ENCODE measurements at places on chromosomes 6 and 20.

DNA sequence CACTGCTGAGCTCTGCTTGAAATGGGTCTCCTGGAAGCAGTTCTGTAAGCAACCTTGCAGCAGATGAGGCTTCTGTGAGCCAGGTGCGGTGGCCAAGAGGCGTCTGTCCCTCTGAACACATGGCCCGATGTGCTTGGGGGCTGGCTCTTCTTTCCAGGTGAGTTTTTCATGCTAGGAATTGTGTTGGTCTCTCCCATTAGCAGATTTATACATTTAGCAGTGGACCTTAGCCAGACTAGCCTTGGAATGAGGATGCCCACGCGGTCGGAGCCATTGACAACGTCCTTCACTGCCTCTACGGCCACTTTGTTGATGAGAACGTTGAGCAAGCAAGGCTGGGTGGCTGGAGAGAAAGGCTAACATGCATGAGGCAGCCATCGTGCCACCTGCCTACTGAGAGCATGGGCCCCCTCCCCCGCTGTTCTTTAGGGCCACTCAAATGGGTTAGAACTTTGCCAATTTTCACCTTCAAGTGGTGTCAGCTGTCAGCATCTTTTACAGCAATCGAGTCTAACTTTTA, 33.5 kb downstream of the ERMARD start:
- no peak for DNase-seq

- DNase-seq = no peak
These were observed 518.5 kb upstream of the MARCKS start for GRCh38 chr6:113338644-113339043.

DNA sequence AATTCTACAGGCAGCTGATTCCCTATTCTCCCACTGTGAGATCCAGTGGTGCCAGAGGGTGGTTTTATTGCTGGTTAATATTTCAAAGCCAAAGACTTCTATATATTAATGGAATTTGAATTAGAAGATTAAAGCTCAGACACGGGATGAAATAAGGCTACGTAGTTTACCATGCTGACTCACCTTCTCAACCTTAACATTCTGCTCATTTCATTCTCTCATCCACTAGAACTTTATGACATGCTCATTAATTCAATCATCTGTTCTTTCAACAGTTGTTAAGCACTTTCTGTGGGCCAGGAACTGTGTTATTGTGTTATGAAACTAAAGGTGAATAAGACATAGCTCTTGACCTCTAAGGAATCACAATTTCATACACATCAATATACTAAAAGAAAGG, 456.9 kb upstream of the MAP3K7 start:
- DNase-seq = no peak

GRCh38 chr6:89311853-89312531, 3.1 kb downstream of the GABRR2 start:
- no peak for DNase-seq

- no peak for DNase-seq
These were observed 133.9 kb downstream of the BTBD9 start for GRCh38 chr6:38505826-38506225.

DNA sequence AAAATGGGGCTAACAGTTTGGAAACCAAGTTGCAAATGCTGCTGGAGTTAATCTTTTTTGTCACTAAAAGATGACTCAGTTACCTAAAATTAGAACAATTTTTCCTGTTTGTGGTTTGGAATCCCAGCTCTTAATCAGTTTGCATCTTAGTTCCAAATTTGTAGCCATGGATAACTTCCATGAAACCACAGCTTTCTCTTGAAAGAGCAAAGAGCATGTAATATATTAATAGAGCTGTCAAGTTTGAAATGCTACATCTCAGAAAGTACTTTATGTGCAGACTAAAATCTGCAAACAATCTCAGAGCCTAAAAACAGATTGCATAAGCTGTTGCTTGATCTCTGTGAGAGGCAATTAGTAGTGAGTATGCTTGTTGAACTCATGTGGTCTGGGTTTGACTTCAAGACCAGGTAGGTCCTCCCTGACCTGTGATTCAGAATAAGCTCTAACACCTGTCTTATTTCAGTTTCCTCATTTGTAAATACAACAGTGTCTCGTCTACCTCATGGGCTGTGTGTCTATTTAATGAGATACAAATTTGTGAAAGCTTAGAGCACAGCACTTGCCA, 23.5 kb downstream of the DHX35 start:
- no peak for DNase-seq

DNA sequence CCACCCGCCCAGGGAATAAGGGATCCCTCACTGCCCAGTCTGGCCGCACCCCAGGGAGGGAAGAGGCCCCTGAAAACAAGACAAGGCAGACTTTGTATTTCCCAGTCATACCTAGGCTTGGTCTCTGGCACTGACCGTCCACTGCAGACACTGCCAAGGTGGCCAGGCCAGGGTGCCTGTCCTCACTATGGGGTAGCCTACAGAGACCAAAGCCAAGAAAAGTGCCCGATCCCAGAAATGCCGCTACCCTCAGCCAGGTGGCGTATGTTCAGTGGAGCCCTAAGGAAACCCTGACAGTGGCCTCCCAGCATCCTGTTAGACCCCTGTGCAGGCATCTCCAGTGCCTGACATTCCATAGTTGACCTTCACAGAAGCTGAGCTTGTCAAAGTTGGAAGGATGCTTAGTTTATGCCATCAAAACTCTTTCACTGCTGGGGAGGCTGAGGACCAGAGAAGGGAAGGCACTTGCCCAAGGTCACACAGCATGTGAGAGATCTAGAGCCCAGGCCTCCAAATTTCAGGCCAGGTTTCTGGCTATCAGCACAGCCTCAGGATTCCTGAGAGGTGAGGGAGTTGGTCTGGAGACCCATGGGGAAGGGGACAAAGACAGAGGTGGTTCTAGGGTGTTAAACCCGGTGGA, 2.5 kb downstream of the SCRT2 start:
- DNase-seq = no peak

GRCh38 chr6:158056804-158057203, 75.1 kb downstream of the SYNJ2 start:
- DNase-seq = no peak

Data from stimulated activated CD8-positive, alpha-beta memory T cell treated with anti-CD3 and anti-CD28 coated beads, Interleukin-12 subunit alpha, Interleukin-12 subunit beta, amount 100 ng/mL, for 4 hours (primary cell).